ENCODE measurements at places on chromosomes 12 and 14.

DNA sequence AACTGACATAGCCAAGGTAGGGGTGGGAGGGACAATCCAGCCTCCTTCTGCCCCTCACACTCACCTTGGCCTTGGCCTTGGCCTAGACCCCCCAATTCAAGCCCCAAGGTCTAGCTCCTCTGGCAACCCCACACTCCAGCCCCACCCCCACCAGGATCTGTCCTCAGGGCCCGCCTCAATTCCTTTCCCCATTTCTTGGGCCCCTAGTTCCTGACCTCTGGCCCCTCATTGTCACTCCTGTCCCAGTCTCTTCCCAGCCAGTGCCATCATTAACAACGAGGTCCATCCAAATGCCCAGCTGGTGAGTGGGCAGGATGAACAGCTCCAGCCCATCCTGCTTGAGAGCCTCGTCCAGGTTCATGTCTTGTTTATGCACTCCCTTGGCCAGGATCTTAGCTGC, 6.8 kb upstream of the GDF11 start:
- DNase-seq: no peak

DNA sequence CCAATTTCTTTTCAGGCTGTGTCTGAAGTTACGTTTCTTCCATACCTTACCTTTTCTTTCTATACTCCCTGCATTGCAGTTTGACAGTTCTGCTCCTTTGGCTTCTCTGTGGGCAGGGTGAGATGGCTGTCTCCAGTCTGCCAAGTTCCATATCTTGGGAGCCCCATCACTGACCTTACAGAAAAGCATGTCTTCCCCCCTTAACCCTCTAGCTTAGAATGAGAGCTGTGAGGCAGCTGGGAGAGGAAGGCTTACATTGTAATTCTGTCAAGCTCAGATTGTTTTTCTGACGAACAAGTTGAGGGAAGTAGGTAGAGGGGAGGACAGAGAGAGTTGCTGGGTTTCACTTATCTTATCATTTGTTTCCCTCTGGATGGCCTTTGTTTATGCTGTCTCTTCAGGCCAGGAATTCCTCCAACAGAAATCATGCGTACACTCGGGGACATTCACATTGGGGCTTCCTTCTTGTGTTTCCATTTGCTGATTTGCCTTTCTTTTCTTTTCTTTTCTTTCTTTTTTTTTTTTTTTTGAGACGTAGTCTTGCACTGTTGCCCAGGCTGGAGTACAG, 9.3 kb downstream of the DAAM1 start:
- DNase-seq: no peak

- no peak for DNase-seq
Measured at GRCh38 chr14:43249591-43249990, 1257.5 kb downstream of the FSCB start.

GRCh38 chr12:3204143-3204542, 127.0 kb downstream of the TSPAN9 start:
- no peak for DNase-seq

GRCh38 chr12:96419576-96420276, 19.5 kb upstream of the CDK17 start:
- no peak for DNase-seq

GRCh38 chr12:11668611-11669010, 19.1 kb downstream of the ETV6 start:
- DNase-seq: no peak

- no peak for DNase-seq
Measured at GRCh38 chr12:94644141-94644979, 6.0 kb downstream of the TMCC3 start.

GRCh38 chr12:65518771-65519170, 240.3 kb downstream of the MSRB3 start:
- DNase-seq: peak; percentile 44

- DNase-seq: no peak
Measured at GRCh38 chr12:95116773-95117172, 43.4 kb upstream of the NR2C1 start.

DNA sequence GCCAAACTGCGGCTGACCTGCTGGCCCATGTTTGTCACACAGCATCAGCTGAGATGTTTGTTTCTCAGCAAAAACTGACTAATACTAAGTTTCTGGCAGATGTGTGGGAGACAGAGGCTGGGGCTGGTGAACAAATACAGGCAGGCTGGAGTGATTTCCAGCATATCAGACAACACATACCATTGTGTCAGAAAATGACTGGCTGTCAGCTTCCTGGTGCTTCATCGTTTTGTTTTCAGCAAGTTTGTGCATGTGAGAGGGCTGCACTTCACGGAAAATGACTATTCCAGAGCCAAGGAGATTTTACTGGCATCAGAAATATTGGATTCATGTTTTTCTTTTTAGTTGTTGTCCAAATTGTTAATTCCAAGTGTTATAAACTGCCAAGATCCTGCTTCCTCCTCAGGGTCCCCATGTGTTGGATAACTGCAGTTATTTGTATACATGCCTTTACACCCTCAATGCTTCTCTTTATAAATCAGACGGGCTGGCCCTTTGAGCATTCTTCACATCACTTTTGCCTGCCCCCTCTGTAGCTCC, 145.7 kb downstream of the GALC start:
- DNase-seq: no peak

- DNase-seq: no peak
Measured at GRCh38 chr12:4099276-4099675, 174.3 kb upstream of the CCND2 start.

DNA sequence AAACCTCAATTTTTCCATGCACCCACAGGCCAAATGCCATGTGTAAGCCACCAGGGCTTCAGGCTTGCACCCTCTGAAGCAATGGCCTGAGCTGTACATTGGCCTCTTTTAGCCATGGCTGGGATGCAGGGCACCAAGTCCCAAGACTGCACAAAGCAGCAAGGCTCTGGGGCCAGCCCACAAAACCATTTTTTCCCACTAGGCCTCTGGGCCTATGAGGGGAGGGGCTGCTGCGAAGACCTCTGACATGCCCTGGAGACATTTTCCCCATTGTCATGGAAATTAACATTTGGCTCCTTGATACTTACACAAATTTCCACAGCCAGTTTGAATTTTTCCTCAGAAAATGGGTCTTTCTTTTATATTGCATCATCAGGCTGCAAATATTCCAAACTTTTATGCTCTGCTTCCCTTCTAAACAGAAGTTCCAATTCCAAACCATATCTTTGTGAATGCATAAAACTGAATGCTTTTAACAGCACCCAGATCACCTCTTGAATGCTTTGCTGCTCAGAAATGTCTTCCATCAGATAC, 14.3 kb upstream of the OSBPL8 start:
- DNase-seq: no peak

DNA sequence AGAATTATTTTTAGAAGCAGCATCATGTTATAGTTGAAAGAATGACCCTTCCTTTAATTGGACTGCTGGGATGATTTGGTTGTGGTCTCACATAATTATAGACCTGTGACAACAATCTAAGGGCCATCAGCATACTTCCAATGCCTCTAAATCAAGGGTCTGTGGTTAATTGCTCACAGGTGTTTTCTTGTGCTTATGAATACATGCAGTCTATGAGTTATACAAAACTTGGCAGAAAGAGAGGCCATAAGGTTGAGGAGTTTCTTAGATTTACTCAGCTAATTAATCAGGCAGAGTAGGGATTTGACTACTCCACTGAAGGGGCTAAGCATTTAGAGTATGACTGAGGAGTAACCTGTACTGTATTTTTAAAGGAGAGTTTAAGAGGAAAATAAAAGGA, 37.0 kb upstream of the FRMD6 start:
- DNase-seq: no peak

- peak; percentile 76 for DNase-seq
Measured at GRCh38 chr12:75825686-75826085, 205.9 kb downstream of the PHLDA1 start.

- no peak for DNase-seq
Measured at GRCh38 chr14:81206115-81206514, 14.6 kb downstream of the GTF2A1 start.

GRCh38 chr14:94545131-94545841, 16.0 kb upstream of the SERPINA4 start:
- DNase-seq: no peak

DNA sequence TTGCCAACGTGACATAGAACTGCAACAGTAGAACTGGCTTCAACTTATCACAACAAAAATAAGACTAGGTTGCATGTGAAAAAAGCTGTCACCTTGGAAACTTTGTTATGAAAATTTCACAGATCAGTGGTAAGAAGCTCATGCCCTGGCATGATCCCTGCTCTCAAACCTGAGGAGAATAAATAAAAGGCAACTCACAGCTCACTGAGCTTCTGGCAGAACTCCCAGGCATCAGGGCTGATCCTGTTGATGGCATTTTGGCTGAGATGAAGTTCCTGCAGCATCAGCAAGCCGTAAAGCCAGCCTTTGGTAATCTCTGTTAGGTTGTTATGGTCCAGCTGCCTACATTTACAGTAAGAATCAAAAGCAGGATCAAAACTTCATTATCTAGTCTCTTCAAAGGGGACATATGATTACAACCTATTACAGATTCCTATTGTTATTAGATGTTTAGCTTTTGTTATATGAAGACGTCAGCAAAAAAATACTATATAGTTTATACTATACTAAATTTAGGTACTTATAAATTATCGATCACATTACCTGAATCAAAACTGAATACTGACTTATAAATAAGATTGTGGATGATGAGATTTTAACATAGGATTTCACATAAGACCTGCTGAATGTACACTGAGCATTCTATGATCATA, 32.0 kb downstream of the LRIG3 start:
- peak; percentile 49 for DNase-seq

GRCh38 chr14:49853158-49853477, 530 bp upstream of the NEMF start:
- DNase-seq: no peak

GRCh38 chr12:29253906-29254625, 105.0 kb downstream of the FAR2 start:
- DNase-seq: no peak
